Immature natural killer cell (primary cell): ENCODE measurements at places on chromosomes 4 and X.

- DNase-seq = no peak
These were observed 42.8 kb downstream of the OSTC start for GRCh38 chr4:108693211-108693610.

DNA sequence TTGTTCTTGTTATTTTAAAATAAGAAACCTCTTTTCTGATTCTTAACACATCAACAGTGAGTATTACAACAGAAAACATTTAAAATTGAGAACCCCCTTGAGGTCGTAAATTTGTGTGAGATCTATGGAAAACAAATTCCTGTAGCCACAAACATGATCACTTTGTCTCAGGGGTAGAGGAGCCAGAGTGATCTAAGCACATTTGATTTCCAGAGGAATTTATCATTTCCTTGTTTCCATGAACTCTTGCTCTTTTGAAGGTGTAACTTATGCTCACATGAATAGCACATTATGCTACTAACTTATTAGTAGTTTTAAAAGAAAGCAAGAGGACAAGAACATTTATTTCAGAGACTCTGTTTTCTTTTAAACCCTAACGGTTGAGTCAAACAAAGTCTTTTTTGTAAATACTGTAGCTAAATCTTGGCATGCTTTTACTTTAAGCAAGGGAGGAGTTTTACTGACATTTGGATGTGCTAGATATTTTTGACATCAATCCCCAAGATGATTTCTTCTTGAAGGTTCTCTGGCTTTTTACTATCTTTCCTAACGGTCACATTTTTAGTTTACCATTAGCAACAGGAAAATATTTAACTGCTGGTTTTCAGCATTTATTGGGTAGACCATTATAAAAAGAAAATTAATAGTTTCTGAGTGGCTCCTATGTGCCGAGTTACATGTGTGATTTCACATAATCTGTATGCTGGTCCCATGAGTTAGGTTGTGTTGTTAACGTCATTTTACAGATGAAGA lies 27.9 kb upstream of the ZCCHC12 start:
- no peak for DNase-seq

GRCh38 chr4:26978387-26979053 lies 117.9 kb downstream of the STIM2 start:
- DNase-seq = no peak

- DNase-seq = no peak
These were observed 43.1 kb downstream of the ADAMTS3 start for GRCh38 chr4:72525938-72526337.
